Brain (organoid and tissue), 16 donors: ENCODE measurements at places on chromosomes 2 and 18.

GRCh38 chr2:106098664-106099063 is 95.4 kb downstream of the UXS1 start:
- DNase-seq: no peak

- no peak for DNase-seq
Measured at GRCh38 chr18:35680139-35680551, 98.6 kb downstream of the GALNT1 start.

DNA sequence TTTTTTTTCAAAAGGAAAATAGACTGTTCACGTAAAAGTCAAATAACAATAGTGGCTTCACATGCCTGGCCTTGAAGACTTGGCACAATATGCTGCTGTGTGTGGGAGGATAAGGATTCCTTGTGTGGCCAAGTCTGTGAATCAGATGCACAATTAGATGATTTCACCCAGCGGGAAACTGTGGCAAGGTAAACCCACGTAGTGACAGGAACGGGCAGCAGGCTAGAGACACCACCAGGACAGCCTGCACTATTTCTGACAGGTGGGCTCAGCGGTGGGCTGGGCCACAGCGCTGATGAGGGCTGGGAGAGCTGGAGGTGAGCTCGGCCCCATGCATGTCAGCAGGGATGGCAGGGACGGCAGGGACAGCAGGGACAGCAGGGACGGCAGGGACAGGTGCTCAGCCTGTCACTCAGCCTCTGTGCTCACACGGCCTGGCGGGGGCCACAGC is 21.6 kb downstream of the SNORC start:
- no peak for DNase-seq

- DNase-seq: no peak
Measured at GRCh38 chr2:20226152-20226545, 1.2 kb upstream of the SDC1 start.

DNA sequence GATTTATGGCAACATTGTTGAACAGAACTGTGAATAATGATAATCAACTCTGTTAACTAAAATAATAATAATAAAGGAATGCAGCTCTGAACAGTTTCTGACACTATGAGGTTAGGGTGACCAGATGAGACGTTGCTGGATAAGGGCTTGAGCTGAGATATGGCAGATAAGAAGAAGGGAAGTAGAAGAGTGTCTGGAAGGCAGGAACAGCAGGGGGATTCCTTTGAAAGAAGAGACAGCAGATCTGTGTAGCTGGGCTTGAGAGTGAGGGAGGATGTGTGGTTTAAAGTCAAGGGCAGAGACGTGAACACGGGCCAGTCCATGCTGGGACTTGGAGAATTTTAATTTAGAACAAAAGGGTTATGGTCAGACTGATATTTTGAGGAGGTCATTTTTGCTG is 273.1 kb upstream of the SLC14A2 start:
- no peak for DNase-seq

GRCh38 chr2:9008951-9009664 is 5.6 kb upstream of the MBOAT2 start:
- DNase-seq: no peak

DNA sequence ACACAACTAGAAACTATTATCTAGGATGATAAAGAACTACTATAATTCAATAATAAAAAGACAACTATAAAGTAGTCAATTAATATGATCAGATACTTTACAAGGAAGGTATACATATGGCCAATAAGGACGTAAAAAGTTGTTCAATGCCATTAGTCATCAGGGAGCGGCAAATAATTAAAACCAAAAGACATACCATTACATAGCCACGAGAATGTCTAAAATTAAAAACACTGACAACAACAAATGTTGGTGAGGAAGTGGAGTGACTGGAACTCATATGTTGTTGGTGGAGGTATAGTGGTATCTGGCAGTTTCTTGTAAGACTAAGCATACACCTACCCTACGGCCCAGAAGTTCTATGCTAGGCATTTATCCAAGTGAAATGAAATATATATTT is 152.4 kb downstream of the MTCL1 start:
- DNase-seq: no peak

DNA sequence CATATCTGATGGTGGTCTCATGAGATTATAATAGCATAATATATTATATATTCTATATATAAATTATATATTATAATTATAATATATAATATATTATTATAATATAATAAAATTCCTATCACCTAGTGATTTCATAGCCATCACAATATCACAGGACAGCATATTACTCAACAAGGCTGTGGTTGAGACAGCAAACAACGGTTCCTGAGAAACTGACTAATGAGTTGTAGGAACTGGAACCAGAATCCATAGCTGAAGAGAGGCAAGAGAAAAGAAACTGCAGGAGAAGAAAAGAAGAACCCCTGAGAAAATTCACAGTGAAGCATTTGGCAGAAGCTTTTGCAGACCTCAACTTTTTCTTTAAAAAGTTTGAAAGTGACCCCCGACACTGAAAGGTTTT is 84.0 kb downstream of the BCL2L11 start:
- no peak for DNase-seq

GRCh38 chr2:1635823-1636222 is 108.5 kb downstream of the PXDN start:
- DNase-seq: no peak

DNA sequence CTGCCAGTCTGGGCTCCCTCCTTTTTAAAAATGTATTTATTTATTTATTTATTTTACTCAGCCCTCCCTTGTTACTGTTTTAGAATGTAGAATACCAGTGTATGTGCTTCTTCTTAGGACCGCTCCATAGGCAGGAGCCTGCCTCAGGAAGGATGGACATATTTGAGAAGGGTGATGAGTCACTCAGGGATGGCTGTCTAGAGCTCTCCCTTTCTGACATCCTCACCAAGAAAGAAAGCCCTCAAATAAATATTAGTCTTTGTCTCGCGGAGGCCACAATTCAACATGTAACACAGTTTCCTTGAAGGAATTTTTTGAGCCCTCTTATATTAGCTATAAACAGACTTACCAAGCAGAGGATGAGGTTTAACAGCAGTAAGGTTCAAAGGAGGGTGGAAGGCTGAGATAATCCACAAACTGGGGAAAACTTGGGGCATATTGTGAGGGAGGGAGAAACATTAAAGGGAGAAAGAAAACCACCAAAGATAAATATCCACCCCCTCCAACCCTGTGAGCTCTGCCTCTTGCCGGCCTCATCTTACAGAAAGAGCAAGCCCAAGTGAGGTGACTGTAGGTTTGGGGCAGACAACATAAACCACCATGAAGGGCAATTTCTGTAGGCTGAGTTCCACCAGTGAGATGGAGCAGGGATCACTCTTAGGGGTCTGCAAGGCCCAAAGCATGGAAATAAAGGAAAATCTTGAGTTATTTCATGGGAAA is 163.4 kb downstream of the LRRTM1 start:
- DNase-seq: no peak

DNA sequence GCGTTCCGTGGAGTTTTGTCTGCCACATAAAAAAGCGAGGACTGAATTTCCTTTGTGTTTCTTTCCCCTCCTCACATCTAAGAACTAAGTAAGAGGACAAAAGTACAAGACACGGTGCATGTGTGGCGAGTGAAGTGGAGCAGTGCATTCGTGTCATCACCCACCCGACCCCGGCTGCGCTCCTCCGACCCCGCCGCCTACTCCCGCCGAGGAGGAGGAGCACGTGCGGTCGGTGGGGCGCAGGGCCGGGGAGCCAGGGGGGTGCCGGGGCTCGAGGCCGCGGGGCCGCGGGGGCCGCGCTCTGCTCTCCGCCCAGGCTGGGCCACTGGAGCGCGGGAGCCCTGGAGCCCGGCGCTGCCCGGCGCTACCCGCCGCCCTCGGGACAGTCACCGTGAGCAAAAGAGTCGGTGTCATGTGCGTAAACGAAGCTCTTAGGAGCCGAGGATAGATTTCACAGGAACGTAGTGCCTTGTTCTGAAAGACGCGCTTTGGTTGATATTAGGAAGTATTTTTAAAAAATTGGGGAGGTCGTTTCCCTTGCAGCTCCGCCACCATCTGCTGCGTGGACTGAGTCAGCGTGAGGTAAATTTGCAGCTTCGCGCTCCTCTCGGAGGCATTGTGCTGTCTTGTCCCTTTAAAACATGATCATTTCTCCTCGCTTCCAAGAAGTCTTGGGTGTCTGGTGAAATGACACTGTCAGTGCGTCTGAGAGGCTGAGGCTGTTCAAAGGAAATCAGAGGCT is 11.0 kb downstream of the TBR1 start:
- peak; percentile 84 for DNase-seq

DNA sequence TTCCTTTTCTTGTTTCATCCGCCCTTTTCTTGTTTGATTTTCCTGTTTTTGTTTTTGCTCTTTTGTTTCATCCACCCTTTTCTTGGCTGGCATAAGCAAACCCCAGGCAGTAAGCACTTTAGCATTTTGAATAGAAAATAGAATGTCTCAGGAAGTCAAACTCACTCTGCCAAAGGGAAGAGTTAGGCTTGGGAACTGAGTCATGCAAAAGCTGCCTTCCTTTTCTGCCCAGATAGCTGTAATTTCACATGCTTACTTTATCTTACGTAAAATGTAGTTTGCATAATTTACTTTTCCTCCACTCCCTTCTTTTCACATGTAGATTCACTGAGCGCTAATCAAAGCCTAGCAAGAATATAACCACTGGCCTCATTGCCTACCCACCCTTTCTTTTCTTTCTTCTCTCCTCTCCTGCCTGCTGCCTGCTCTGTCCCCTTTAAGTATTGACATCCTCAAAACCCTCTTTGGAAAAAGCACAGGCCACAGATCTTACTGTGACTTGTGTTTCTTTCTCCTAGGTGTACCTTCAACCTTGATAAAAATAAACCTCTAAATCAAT is 48.4 kb downstream of the CNGA3 start:
- DNase-seq: no peak

DNA sequence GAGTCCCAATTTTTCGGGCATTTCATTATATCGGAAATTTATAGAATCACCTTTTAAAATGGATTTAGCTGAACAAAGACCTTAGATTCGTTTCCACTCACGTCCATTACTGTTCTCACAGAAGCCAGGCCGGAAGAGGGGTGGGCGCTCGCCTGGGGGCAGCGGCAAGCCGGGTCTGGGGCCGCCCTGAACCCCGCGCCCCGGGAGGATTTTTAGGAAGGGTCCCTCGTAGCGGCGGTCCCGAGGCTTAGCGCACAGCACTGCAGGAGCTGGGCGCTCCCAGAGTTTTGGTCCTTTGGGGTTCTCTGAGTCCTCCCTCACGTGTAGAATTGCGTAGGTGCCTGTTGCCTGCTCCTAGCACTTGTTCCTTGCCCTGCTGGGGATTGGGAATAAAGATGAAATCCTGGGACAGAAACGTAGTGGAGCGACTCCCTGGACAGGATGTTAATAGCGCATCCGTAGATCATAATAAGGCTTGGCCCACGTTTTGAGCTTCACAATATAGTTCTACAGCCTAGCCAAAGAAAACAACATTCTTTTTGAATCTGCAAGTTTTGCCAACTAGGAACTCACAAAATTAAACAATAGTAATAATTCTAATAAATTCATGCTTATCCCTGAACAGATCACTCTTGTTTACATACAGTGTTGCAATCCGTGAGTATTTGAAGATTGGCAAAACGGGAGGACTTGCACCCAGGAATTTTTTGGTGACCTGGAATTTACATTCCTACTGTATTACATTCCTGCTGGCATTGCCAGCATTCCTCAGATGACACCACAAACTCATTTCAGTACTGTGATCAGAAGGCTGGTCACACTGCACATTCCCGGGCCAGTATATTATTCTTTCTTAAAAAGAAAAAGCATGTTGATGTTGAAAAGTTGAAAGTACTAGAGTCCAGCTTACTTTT is 875 bp downstream of the C18orf63 start:
- DNase-seq: no peak

DNA sequence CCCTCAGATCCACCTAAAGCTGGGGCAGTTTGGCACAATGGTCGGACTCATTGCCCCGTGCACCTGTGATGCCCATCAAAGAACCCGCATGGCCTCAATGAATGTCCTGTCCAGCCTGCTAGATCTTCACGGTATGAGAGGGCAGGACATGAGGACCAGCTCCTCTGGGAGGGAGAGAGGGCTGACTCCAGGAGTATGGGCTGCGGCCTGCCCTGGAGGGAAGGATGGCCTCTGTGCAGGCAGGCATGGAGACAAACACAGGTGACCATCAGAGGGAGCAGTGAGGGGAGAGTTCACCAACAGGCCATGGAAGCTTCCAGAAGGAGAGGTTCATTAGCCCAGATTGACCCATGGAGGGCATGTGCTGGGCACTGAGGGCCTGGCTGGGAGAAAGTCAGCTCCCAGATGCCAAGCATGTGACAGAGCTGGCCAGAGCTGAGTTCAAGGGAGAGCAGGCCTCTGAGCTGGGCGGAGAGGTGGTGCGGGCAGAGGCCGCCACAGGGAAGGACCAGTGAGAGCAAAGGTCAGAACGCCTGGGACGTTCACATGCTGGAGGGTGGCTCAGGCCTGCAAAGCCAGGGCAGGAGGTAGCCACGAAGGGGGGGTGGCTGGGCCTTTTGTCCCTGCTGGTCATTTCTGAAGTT is 36.2 kb downstream of the HJURP start:
- DNase-seq: no peak

DNA sequence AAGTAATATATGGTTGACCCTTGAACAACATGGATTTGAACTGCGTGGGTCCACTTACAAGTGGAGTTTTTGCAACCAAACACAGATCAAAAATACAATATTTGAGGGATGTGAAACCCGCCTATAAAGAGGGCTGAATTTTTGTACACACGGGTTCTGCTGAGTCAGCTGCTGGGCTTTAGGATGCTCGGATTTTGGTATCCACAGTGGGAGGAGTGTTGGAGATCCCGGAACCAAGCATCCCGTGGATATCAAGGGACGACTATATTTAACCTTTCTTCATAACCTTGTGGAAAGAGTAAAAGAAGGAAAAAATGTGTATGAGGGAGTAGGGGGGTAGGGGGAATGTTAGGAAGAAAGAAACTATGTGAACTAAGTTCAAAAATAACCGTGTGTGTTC is 10.0 kb upstream of the INPP1 start:
- no peak for DNase-seq

DNA sequence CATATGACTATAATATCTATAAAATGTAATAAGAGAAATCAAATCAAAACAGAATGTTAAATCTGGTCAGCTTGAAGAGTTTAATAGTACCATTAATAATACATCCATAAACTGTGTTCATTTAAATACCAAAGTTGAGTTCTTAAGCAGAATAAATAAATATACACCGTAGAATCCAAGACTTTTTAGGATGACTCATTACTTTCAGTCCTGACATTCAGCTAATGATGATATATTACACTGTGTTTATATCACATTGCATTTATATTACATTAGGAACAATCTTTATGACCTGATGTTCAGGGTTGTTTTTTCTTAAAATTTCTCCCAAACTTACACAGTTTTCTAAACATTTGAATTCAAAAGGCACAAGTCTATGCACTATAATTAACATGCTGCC is 331.3 kb downstream of the SS18 start:
- DNase-seq: no peak
